Activated T-helper 2 cell treated with anti-CD3 and anti-CD28 coated beads, Interferon-gamma antibody, Interleukin-2, Interleukin-4, amounts not matched to agents 10 μg/mL and 5 μg/mL and 100 μg/mL, durations not matched to agents 14 hours and 24 hours and 36 hours (primary cell): ENCODE measurements at places on chromosomes 12 and 14. TPM values are rescaled to one million over a fixed set of nuclear protein-coding genes. Genes with fewer than 3 reads are reported as not detected.

The CCDC196 gene
- total RNA-seq: not detected in 2 replicates

The METTL1 gene
- total RNA-seq: 61.2 and 64.5 TPM in 2 replicates

DNA sequence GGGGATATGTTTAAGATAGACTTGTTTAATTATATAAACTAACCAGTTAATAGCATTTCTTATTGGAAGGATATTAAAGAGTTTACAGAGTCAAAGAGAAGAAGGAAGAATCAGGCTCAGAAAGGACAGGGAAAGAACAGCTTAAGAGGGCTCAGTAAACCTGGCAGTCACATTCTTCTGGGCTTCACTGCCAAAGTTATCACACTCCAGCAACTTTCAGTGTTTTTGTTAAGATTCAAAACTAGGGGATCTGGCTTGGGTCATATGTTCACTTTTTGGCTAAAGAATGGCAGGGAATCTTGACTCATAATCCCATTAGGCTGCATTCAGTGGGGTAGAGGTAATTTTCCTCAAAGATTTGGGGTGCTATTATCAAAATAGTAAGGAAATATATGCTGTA lies 312.3 kb downstream of the RAD51B start:
- H3K27ac ChIP-seq: no peak overlapping the region
- peaks cover 2% of the 10 kb centered on the region for H3K4me1 ChIP-seq
- no peaks in the 10 kb centered on the region for H3K36me3 ChIP-seq
- no peak overlapping the region for H3K4me3 ChIP-seq

The TESPA1 gene
- total RNA-seq: 179 and 186 TPM in 2 replicates

DNA sequence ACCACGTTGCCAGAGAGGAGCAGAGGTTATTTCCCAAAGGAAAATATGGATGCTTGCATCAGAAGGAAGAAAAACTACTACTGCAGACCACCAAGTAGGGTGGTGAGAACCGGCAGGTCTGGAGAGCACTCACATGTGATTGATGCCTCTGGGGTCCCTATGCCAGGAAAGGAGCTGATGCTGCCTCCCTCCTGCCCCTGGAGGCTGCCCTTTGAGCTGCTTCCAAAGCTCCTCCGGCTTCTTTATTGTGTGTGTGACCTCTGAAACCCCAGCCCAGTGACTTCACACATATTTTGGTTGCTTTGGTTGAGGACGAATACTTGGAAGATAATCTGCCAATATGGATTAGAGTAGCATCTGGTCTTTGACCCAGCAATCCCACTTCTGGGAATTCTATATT lies 133.4 kb downstream of the AACS start:
- DNase-seq: no peak
- H3K36me3 ChIP-seq: no peaks in the 10 kb centered on the region
- H3K4me1 ChIP-seq: no peaks in the 10 kb centered on the region
- H3K27ac ChIP-seq: no peak overlapping the region
- H3K4me3 ChIP-seq: no peak overlapping the region

DNA sequence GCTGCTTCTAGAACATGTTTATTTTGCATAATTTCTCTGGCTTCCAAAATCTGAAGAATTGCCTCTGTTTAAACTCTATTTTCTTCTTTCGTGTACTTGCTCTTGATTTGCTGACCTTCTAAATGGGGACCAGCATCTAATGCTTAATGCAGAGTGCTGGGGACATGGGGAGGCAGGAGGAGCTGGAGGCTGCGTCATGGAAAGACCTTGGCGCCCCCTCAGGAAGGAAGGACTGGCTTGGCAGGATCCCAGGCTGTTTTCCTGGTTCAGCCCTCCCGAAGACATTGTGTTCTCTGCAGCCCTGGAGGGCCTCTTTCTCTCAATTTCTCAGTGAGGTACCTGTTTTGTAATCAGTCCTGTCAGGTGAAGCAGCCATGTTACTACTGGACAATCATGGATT lies 5.5 kb downstream of the PRKCH start:
- peak overlapping the region; percentile 86 for H3K27ac ChIP-seq
- H3K27me3 ChIP-seq: no peaks in the 10 kb centered on the region
- peak overlapping the region; percentile 76 for H3K4me3 ChIP-seq
- DNase-seq: no peak

DNA sequence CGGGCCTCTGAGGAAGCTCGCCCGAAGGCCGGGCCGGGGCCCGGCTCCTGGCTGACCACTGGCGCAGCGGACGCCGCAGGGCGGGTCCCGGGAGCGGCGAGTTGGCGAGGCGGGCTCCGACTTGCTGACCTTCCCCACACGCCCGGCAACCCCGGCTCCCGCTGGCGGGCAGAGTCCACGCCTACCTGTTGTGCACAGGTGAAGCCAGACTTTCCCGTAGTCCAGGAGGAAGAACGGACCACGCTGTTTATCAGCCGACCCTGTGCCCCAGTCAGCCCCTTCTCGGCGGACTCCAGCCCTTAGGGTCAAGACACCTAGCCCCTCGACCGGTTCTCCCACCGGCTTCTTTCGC lies 407 bp downstream of the HEATR5A start:
- peak overlapping the region; percentile 83 for H3K27ac ChIP-seq
- H3K27me3 ChIP-seq: no peaks in the 10 kb centered on the region
- no peaks in the 10 kb centered on the region for H3K36me3 ChIP-seq
- peak; percentile 12 for DNase-seq
- peaks cover 24% of the 10 kb centered on the region for H3K4me1 ChIP-seq

GRCh38 chr14:79837699-79838098 lies 373.6 kb downstream of the DIO2 start:
- no peak overlapping the region for H3K27ac ChIP-seq
- no peaks in the 10 kb centered on the region for H3K27me3 ChIP-seq
- no peak overlapping the region for H3K4me3 ChIP-seq
- H3K4me1 ChIP-seq: no peaks in the 10 kb centered on the region

GRCh38 chr12:69608114-69608513 lies 2.6 kb downstream of the LRRC10 start:
- H3K4me1 ChIP-seq: no peaks in the 10 kb centered on the region
- H3K27ac ChIP-seq: no peak overlapping the region
- H3K27me3 ChIP-seq: peaks cover 15% of the 10 kb centered on the region
- H3K4me3 ChIP-seq: no peak overlapping the region
- peaks cover 6% of the 10 kb centered on the region for H3K36me3 ChIP-seq
- no peak for DNase-seq
